ENCODE measurements at places on chromosomes 16 and 17.

- DNase-seq: no peak
These were observed 6.0 kb downstream of the SCN4A start for GRCh38 chr17:63966646-63967264.

GRCh38 chr16:5064915-5065314, 841 bp downstream of the C16orf89 start:
- DNase-seq: no peak

DNA sequence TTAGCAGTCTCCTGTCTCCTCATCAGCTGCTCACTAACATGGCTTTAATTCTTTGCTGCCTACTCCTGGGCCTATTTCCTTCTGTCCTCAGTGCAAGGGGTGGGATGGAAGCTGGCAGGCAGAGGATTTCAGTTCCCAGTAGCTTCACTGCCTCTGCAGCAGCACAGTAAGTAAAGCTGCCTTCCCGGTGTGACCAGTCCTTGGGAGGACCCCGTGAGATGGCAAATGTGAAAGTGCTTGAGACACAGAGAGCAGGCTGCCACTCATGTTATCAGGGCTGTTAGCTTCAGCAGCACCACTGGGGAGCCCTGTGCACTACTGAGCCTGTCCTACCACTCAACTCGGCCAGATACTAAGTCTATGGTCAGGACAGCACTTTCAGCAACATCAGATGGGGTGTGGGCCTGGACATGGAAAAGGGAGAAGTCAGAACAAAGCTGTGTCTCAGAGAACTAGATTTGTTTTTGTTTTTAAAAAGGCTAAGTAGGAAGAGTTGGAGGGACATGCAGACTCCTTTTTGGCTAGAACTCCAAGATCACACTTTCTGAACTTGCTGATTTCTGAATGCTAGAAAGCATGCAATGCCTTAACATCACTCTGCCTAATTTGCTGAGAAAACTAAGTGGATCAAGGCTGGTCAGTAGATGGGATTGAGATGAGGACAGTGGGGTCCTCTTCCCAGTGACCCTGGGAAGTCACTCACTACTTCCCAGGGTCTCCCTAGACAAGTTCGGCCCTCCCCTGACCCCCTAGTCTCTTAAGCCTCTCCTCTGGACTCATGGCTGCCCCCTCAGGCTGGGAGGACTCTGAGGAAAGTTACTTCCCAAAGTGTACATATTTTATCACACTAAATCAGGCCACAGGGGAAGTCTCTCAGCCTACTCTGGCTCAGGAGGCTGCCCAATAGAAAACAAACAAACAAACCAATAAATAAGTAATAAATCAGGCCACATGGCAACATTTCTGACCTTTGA, 1.1 kb downstream of the ACSF2 start:
- no peak for DNase-seq

- DNase-seq: no peak
These were observed 12.1 kb downstream of the TBC1D26 start for GRCh38 chr17:15744074-15744676.

DNA sequence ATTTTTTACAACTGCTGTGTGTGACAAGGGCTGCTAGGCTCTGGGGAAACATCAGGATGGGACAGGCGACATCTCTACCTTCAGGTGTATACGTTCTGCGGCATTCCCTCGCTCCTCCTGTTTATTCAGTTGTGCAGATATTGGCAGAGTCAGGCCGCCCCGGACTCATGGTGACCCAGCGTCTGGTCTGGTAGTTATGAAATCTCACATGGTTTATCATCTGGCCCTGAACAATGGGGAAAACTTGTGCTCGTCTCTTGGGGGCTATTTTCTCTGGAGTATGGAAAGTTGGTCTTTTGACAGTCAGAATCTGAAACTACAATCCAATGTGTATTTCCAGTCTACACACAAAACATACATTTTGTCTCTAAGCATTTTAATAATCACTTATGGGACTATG, 3.3 kb downstream of the MARCHF10 start:
- DNase-seq: no peak

- DNase-seq: peak; percentile 83
These were observed at the start of gene TP53I13 for GRCh38 chr17:29568331-29569244. TP53I13 (plus strand) TSS chr17:29568701; CDS start chr17:29568759, 58 bp downstream.

DNA sequence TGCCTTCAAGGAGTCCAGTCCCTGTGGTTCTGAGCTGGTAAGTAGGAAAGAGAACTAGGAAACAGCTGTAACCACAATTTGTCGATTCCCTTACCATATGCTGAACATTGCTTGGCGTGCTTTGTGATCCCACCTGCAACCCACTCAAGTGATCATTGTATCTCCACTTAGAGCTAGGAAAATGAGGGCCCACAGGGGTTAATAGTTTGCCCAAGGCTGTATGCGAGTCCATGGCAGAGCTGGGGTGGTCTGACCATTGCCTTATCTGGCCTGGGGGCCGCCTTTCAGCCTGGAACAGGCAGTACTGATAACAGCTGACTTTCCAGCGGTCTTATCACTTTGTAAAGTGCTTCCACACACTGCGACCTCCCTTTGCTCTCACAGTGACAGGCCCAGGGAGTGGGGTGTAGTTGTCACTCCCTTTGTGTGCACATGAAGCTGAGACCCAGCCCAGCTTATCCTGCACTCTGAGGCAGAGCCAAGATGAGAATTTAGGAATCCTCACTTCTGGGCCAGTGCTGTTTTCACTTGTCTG, 9.8 kb downstream of the MYL4 start:
- DNase-seq: no peak

GRCh38 chr16:56331915-56332314, 93.4 kb downstream of the AMFR start:
- DNase-seq: no peak

- DNase-seq: no peak
These were observed 11.5 kb downstream of the SLC46A1 start for GRCh38 chr17:28394337-28395116.

DNA sequence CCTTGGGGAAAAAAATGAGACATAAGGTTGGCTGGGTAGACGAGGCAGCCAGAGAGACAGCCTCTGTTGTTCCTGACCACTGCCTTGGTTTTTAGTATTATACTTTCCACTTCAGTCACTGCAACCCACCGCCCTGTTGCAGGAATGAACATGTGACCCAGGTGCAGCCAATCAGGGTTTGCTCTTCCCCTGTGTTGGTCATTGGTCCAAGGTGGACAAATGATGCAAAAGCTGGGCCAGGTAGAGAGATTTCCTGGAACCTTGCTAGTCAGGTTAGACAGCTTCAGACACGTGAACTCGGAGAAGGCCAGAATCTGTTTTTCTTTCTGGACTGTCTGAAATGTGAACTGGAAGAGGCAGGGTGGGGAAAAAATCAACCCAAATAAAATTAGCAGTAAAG, 452.4 kb upstream of the RBFOX1 start:
- no peak for DNase-seq

DNA sequence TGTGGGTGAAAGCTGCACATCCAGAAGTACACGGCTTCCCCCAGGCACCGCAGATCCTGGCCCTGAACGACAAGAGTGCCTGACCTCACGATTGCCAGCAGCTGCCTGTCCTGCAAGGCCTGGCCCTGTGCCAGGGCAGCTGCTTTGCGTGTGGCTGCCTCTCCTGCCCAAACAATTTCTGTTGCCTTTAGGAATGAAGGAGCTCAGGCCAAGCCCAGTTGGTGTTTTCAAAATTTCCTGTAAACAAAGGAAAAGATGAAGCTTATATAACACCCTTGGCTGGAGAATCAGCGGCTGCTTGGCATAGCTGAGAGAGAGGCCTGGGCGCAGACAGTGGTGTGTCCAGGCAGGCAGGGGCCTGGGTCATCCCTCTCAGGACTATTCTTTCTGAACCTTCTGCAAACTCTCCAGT, 11.7 kb upstream of the SLC47A2 start:
- DNase-seq: no peak

DNA sequence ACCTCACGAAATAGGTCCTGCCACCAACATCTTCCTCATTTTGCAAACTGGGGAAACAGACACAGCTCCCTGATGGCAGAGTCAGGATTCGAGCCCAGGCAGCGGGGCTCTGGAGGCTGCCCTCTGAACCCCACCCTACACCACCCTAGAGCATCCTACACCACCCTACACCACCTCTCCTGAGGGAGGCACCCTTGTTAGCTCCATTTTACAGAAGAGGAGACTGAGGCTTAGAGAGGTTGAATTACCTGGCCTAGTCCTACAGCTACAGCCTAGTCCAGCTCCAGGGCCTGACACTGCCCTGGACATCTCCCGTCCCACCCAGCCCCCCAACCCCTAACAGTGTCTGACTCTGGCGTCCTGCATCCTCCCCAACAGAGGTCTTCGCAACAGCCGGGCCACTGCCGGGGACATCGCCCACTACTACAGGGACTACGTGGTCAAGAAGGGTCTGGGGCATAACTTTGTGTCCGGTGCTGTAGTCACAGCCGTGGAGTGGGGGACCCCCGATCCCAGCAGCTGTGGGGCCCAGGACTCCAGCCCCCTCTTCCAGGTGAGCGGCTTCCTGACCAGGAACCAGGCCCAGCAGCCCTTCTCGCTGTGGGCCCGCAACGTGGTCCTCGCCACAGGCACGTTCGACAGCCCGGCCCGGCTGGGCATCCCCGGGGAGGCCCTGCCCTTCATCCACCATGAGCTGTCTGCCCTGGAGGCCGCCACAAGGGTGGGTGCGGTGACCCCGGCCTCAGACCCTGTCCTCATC, 3.2 kb upstream of the NECAB2 start:
- DNase-seq: no peak

DNA sequence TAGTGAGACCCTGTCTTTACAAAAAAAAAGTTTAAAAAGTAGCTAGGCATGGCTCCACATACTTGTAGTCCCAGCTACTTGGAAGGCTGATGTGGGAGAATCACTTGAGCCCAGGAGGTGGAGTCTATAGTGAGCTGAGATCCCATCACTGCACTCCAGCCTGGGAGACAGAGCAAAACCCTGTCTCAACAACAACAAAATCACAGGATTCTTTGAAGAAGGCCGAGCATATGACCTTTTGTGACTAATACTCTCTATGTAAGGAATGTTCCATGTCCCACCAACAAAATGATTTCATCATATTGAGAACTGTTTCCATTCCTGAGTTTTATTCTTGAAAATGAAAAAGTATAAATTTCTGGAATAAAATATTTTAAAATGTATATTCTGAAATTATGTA, 58.9 kb upstream of the EFCAB3 start:
- DNase-seq: no peak

- DNase-seq: no peak
These were observed 15.6 kb downstream of the QPRT start for GRCh38 chr16:29694384-29695195.

DNA sequence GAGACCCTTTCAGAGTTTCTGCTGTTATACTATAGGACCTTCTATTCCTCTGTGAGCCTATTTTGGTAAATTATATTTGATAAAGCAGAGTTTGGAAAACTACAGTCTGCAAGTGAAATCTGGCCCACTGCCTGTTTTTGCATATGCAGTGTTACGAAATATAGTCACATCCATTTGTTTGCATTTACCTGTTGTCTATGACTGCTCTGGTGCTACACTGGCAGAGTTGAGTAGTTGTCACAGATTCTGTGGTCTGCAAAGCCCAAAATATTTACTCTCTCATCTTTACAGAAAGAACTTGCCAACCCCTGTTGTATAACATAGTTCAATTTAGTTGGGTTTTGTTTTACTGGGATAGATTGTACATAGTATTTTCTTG, 42.3 kb downstream of the TNRC6A start:
- DNase-seq: no peak

GRCh38 chr17:58007781-58008706, 998 bp upstream of the SRSF1 start:
- no peak for DNase-seq

GRCh38 chr17:73872816-73873215, 228.6 kb upstream of the SDK2 start:
- DNase-seq: no peak

GRCh38 chr16:3612510-3613466, 1.4 kb upstream of the SLX4 start:
- no peak for DNase-seq

DNA sequence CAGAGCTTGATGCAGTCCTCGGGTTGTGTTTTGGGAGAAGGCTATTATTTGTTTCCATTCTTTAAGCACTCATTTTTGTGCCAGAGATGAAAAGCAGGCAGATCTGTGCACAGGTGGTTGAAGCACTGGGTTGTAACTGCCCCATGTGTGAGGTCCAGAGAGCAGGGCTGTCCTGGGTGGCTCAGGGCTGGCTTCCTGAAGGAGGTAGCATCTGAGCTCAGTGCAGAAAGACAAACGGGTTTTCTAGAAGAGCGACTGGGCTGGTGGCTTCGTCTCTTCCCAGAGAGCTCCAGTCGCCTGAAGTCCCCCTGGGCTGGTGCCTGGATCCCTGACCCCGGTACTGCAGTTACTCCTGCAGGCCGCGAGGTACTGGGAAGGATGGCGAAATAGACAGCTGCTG, 274.0 kb downstream of the SNX29 start:
- DNase-seq: no peak

DNA sequence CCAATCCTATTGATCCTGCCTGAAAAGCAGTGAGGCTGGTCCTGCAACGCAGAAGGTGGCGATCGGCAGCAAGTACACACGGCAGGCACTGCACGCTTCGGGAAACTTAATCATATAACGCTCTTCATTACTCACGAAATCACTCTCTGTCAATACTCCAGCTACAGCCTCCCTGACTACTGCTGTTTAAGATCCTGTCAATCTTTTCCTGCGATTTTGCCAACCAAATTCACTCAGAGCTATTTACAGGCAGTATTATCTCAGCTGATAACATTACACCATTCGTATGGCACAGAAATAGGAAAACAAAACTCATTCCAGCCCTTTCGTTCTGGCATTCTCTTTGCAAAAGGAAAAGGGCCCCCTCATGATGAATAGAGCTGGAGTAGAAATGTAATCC, 262.4 kb upstream of the CDH8 start:
- no peak for DNase-seq

DNA sequence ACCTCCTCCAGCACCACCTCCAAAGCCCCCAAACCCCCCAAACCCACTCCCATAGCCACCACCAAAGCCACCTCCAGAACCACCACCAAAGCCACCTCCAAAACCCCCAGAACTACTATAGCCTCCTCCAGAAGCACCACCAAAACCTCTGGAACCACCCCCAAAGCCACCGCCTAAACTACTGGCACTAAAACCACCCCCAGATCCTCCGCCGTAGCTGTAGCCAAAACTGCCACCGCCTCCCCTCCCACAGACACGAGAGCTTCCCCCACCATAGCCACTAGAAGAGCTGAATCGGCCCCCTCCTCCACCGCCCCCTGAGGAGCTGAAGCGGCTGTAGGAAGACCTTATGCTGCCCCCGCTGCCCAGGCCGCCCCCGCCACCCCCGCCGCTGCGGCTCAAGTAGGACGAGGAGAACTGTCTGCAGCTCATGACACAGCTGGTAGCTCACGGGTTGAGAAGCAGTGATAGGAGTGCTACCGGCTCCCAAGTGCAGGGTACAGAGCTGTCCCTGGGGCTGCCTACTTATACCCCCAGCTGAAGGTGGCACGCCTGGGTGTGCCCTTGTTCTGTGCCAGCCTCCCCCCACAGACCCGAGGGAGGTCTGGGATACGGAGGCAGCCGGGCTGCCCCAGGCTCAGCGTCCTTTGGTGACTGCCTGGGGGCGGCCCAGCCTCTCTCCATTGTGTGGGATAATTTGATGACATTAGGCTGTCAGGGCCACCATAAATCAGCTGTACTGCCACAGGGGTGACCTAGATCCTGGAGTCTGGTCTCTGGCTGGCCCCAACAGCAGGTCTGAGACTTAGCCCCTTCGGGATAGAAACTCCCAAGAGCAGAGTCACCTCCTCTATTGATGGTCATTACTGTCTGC, at the start of gene KRT9:
KRT9 (minus strand) TSS at position 499 of the 874 bp plus-strand sequence; CDS start at position 432, 67 bp downstream.
- no peak for DNase-seq
